ENCODE measurements at places on chromosomes 6 and 20. TPM values are rescaled to one million over a fixed set of nuclear protein-coding genes. Genes with fewer than 3 reads are reported as not detected.

GRCh38 chr6:99894815-99895214, 99.2 kb downstream of the MCHR2 start:
- no peak for DNase-seq

- no peak for DNase-seq
Observed at GRCh38 chr20:38387953-38388352, 41.7 kb downstream of the LBP start.

GRCh38 chr6:129338683-129339082, 371.3 kb downstream of the ARHGAP18 start:
- no peak for DNase-seq

DNA sequence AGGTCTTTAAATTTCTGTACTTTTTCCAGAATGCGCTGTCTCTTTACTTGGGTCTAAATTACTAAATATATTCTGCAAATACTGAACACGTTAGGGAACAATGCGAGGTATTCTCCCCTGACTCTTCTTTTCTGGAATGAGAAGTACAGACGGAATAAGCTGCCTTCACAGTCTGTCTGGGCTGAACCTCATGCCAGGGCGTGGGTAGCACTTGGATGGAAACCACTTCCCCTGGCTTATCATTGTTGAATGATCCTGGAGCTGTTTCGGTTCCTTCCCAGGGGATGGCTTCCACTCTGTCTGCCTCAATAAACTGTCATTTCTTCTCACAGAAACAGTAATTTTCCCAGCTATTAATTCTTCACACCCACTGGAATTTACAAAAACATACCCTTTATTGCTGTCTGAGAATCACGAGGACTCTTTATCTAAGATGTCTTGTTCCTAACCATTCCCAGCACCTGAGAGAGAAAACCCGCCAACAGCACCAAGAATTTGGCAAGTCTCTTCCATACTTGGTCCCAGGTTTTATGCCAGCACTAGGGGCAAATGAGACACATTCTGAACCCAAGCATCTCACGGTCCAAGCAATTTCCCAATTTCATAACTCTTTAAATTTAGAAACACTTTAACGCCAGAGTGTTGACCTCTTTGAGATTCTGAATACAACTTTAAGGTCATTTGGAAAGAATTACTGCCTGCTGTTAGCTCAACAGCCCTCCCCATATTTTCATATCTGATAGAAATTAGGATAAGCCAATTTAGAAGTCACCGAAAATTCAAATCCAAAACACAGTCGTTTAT, 43.2 kb upstream of the ADGRF5 start:
- DNase-seq = no peak

- no peak for DNase-seq
Observed at GRCh38 chr6:122994256-122994655, 1.8 kb upstream of the CLVS2 start.

Gene NOX3
- not detected for polyA plus RNA-seq

- no peak for DNase-seq
Observed at GRCh38 chr6:113625850-113626249, 231.3 kb upstream of the MARCKS start.

DNA sequence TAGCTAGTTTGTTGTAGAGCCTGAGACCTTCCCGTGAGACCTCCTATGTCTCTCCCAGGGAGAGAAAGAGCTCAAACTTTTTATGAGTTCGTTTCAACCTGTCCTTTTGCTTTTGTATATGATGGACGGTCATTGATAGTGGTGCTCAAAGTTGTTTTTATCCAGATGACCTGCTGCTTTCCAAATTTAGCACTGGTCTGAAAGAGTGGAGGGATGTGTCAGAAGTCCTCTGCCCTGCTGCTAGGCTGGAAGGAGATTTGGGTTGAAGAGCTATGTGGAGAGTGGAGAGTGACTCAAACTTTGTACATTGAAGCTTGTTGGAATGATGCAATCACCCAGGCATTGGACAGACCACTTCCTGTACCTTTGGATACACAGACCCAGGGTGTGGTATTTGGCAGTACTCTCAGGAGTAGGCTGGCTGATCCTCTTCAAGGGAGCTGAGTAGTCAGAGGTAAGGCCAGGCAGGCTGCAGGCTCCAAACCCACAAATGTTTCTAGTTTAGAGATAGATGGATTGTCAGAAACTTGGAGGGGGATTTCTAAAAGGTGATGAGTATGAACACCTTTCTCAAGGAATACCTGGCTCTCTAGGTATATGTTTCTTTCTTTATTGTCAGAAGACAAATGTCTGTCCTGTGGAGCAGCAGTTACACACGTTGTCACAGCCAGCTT, 49.4 kb upstream of the RREB1 start:
- no peak for DNase-seq

DNA sequence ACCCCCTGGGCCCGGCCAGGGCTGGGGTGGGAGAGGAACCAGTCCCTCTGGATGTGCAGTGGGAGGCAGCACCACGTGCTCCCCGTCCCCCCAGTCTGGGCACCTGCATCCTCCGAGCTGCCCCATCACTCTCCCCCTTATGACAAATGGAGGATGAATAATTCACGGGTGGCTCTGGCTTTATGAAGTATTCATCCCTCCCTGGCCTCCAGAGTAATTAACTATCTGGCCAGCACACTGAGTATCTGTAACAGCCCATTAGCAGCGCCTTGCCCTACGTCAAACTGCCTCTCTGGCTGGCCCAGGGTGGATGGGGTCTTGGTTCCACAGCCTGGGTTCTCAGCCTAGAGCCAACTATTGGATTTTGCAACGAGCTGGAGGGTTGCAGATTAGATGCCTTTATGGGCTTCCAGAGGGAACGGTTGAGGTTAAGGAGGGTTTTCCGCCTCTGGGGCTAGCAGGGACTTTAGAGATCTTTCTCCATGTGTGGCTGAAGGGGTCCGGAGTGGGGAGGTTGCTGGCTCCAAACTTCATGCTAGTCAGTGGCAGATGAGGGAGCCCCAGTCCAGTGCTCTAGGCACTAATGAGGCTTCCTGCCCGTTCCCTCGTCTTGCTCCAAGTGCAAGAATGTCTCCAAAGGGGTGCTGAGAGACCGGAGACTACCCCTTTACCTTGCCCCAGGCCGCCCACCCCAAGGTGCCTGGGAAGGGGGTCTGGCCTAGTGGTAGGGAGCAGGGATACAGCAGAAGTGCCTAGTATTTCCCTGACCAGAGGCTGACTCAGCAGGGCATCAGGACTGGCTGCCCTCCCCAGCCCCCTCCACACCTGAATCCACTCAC, 53.5 kb upstream of the MLN start:
- no peak for DNase-seq

- DNase-seq = no peak
Observed at GRCh38 chr6:164150232-164150631, 735.7 kb downstream of the QKI start.

Measured in H1 (cell line).